ENCODE measurements at places on chromosomes 5 and 9. TPM values are rescaled to one million over a fixed set of nuclear protein-coding genes. Genes with fewer than 3 reads are reported as not detected.
A peak's percentile ranks its signal among the peaks of the same experiment; 100 is the strongest.

GRCh38 chr9:127283917-127284497 lies 19.4 kb downstream of the GARNL3 start:
- DNase-seq = peak; percentile 54

Gene EQTN
- total RNA-seq = not detected

DNA sequence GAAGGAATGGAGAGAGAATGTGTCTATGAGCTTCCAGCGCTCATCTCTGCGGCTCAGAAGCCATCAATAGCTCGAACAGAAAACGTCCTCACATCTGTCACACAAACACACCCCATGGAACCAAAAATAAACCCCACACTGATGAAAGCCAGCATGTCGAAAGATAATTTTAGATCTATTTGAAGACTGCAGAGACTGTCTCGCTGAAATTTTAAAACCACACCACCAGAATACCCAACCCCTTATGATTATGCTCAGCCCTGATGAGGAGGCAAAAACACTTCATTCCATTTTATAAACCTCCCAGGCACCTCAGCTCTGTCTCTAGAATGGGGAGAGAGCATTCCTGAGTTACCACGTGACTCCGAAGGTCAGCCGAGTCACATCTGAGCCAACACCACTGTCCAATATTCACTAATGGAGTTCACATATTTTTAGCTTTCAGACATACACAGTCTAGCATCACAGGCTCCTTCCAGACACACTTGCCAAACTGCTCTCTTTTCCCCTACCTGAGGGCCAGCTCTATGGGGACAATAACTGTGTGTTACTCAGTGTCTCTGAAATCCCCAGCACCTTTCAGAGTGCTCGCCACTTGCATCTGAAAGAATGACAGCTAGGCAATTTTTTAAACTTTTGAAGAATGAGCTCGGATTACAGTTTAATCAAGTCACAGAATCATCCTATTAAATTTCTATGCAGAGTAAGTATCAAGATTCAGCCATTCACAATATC lies 63.2 kb downstream of the SERINC5 start:
- DNase-seq = no peak

DNA sequence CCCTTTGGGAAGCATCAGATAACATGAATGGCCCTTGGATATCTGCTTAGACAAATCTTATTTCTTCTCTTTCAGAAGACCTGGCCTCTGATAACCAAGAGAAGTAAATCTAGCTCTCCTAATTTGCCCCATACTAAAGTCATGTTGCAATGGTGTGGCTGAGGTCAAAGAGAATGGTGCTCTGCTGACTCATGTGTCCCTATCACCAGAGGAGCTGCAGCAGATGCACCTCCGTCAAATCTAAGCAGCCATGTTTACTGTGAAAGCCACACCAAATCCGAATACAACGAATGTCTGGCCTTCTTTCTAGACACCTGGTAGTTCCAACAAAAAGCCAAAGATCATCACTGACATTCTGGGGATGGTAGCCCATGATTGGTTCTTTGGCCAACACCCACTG lies 23.2 kb downstream of the RETREG1 start:
- DNase-seq = no peak

Gene CSF2
- total RNA-seq = 0.20 TPM

DNA sequence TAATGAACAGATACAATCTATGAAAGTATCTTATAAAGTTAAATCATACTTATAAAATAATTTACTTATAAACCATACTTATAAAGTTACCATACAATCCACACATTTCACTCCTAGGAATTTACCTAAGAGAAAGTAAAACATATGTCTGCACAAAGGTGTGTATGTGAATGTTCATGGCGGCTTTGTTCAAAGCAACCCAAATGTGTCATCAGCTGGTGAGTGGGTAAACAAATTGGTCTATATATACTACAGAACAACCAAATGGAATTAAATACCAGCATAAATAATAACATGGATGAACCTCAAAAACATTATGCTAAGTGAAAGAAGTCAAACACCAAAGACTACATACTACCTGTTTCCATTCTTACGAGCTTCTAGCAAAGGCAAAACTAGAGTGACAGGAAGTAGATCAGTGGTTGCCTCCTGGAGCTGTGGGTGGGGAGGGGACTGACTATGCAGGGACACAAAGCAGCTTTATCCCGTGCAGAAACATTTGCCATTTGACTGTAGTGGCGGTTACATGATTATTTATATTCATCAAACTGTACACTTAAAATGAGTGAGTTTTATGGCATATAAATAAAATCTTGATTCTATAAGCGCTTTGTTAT lies 10.6 kb downstream of the TRAF1 start:
- DNase-seq = no peak

Gene COL5A1
- total RNA-seq = 8.3 TPM

GRCh38 chr9:92098638-92099037 lies 16.6 kb downstream of the SPTLC1 start:
- DNase-seq = peak; percentile 16

Measured in lung microvascular endothelial cell (primary cell).